Stimulated activated CD8-positive, alpha-beta memory T cell treated with anti-CD3 and anti-CD28 coated beads, Interleukin-7, amount 100 ng/mL, for 1 hour (primary cell): ENCODE measurements at places on chromosomes 11 and 22.

- no peak for DNase-seq
Observed at GRCh38 chr11:66310324-66310723, 6.5 kb downstream of the CD248 start.

DNA sequence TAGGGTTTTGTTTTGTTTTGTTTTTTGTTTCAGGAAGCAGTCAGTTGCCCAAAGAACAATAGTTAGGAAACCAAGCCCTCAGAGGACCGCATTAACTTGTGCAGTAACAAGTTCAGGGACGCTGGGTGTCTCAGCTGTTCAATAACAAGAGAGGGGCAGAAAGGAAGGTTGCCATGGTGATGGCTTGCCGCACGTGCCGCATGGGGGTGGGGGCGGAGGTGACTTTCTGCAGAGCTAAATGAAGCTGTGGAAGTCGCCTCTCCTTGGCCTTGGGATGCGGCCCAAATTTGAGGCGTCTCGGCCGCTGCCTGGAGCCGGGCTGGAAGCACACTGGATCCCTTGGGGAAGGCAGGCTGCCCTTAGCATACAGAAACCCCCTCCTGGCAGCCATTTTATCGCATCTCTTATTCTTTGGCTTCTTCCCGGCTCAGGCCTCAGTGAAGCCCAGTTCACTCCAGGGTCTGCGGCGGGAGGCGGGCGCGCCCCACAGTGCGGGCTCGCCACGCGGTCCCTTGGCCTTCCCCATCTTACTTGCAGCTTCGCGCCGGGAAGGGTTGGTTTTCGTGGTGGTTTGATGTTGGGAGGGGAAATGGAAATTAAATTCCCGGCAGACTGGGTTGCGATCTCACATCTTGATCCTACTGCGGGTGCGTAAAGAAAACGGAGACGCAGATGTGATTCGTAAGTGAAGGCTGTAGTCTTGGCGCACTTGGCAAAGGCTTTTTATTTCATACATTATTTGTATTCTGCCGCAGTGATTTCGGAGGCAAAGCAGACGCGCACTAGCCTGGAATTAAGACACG, 94.3 kb downstream of the SLC17A6 start:
- DNase-seq: no peak

- no peak for DNase-seq
Observed at GRCh38 chr11:62444835-62445234, 26.0 kb downstream of the SCGB1A1 start.

DNA sequence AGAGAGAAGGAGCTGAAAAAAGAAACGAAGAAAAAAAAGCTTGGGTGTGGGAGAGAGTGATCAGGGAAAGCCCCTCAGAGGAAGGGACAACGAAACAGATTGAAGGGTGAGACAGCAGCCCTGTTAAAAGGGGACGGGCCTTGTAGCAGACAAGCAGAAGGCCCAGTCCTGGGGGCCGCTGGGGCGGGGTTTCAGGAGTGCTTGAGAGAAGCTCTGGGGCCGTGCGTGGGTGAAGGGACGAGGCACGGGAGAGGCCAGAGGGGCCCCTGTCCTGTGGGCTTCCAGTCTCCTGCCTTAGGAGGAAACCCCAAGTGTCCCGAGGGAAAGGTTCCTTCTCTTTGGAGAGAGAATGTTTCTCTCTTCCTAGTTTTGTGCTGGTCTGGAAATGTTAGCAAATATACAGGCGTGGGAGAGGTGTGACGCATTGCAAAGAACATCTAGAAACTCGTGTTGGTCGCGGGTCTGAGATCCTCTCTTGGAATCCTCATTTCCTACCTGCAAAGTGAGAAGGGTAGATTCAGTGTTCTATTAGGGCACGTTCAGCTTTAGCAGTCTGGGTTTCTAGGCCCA, 28.6 kb downstream of the ADAMTS15 start:
- DNase-seq: no peak

DNA sequence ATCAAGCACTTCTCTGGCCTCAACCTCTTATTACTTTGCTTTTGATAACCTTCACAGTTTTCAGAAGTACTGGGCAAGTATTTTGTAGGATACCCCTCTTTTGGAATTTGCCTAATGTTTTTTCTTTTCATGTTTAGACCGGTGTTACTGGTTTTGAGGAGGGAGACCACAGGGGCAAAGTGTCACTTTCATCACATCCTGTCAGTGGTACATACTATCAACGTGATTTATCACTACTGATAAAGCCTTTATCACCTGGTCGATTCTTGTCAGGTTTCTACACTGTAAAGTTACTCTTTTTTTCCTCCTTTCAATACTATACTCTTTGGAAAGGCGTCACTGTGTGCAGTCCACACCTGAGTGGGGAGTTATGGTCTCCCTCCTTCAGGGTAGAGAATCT, 26.7 kb downstream of the QSER1 start:
- DNase-seq: no peak
